ENCODE measurements at places on chromosomes 16 and 17. TPM values are rescaled to one million over a fixed set of nuclear protein-coding genes. Genes with fewer than 3 reads are reported as not detected.
A peak's percentile ranks its signal among the peaks of the same experiment; 100 is the strongest.

COX6A2 gene
- total RNA-seq: 764 TPM

TRPV2 gene
- 19.6 TPM for total RNA-seq

MILR1 gene
- 6.6 TPM for total RNA-seq

CHRNE gene
- total RNA-seq: 71.1 TPM

CD300LB gene
- total RNA-seq: not detected

GRCh38 chr17:72600934-72601333 lies 480.1 kb downstream of the SOX9 start:
- no peak for DNase-seq

GRCh38 chr16:12057266-12057665 lies 80.7 kb downstream of the SNX29 start:
- no peak for DNase-seq

DNA sequence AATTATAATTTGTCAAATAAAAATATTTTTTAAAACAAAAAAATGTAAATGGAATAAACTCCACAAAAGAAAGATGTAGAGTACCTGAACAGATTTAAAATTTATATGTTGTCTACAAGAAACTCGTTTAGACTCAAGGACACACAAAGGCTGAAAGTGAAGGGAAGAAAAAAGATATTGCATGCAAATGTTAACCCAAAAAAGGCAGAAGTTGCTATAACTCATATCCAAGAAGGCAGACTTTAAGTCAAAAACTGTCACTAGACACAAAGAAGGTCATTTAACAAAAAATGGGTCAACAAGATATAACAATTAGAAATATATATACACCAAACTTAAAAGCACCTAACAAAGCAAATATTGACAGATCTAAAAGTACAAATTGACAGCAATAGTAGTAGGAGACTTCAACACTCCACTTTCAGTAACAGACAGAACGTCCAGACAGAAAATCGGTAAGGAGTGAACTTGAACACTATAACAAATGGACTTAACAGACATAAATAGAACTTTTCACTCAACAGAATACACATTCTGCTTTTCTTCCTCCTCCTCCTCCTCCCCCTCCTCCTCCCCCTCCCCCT lies 40.8 kb upstream of the MYLK3 start:
- no peak for DNase-seq

DNA sequence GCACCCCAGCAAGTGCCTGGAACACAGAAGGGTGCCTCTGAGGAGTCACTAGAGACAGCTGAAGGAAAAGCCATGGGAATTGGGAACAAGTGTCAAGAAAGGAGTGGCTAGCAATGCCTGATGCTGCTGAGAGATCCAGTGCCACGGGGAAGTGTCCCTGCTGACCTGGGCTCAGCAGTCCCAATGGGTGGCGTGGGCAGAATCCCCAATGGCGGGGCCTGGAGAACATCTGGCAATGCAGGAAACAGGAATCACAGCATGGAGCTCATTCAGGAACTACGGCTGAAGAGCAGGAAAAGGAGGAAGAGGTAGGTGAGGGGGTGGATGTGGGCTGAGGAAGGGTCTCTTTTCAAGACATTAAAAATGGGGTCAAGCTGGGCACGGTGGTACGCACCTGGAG lies 30.1 kb downstream of the UBE2O start:
- no peak for DNase-seq

GRCh38 chr17:42409523-42410318 lies 13.3 kb downstream of the CAVIN1 start:
- DNase-seq: peak; percentile 86

GRCh38 chr17:71273441-71273840 lies 847.4 kb upstream of the SOX9 start:
- DNase-seq: no peak

- DNase-seq: no peak
These were observed 161.1 kb upstream of the CACNG5 start for GRCh38 chr17:66673668-66674276.

GRCh38 chr16:62018301-62019060 lies 17.8 kb downstream of the CDH8 start:
- no peak for DNase-seq

DNA sequence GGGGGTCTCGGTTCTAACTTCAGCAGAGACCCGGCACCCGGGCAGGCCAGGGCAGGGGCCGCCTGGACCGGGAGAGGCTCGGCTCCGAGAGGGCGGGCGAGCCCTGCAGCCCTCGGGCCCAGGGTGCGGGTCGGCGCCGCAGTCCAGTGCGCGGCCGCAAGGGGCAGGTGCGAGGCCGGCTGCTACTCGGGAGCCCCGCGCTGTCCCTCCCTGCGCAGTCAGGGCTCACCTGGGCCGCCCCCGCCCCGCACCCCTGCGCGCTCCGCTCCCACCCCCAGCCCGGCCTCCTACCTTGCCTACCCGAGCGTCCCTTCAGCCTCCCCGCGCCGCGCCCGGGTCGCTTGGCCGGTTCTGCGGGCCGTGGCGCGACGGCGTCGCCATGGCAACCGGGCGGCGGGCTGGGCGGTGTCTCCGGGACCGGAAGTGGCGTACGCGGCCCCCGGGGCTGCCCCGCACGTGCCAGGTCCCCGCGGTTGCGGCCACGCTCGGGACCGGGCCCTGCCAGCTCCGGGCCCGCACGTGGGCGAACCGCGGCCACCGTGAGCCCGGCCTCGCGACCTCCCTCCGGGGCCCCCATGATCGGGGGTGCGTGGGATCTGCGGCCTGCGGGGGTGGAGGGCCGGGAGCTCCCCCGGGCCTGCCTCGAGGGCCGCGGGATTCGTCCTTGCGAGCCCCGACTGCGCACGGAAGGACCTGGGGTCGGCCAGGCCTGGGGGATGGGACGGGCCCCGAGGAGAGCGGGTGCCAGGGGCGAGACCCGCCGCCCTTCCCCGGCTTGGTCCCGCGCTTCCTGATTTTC lies at the start of gene CYB561:
TSS of gene CYB561 (minus strand) at position 353 of the 799 bp plus-strand sequence. CDS start 8,759 bp downstream, outside the sequence.
- peak; percentile 93 for DNase-seq

- no peak for DNase-seq
These were observed 119.7 kb downstream of the RPTOR start for GRCh38 chr17:80664217-80664790.

GRCh38 chr17:75910699-75911098 lies 6.0 kb upstream of the MRPL38 start:
- no peak for DNase-seq

DNA sequence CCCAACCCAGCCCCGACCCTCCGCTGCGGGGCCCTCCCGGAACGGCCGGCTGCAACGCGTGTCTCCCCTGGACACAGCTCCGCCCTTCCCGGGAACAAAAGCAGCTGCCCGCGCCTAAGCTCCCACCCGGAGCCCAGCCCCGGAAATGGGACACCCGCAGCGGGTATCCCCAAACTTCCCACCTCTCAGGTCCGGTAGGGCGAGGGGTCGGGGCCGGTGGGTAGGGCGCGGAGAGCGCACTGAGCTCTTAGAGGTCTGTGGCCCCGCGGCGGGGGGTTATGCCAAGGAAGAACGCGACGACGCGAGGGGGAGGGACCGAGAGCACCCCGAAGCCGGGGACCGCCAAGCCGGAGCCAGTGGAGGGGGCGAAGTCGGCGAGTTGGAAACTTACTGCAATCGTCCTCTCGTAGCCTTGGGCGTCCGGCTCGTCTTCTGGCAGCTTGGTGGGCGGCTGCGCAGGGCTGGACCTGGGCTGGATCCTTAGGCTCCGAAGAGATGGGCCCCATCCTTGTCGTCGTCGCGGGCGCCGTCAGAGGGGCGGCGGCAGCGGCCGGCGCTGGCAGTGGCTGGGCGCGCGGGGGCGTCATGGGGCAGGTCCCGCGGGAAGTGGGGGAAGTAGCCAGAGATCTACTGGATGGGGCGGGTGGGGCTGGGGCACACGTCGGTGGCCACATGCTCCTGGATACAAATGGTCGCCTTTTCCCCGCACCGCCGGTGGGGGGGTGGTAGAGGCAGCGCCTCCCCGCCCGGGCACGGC lies 6.9 kb downstream of the USP6 start:
- peak; percentile 74 for DNase-seq

DNA sequence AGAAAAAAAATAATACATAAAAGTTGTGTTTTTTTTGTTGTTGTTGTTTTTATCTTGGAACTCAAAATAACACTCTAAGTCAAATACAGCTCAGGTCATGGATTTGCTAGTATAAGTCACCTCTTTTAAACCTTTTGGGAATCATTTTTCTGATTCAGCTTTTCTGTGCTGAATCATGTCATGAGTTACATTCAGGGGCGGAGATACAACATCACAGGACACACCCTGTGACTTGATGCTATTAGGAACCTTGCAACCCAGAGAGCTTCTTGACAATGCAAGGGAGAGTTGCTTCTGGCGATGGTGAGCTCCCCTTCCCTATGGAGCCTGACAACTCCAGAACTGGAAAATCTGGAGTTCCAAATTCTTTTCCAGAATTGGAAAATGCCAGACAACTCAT lies 358.3 kb upstream of the C16orf82 start:
- no peak for DNase-seq

GRCh38 chr17:78075545-78075944 lies 53.0 kb downstream of the TMC6 start:
- DNase-seq: no peak

DNA sequence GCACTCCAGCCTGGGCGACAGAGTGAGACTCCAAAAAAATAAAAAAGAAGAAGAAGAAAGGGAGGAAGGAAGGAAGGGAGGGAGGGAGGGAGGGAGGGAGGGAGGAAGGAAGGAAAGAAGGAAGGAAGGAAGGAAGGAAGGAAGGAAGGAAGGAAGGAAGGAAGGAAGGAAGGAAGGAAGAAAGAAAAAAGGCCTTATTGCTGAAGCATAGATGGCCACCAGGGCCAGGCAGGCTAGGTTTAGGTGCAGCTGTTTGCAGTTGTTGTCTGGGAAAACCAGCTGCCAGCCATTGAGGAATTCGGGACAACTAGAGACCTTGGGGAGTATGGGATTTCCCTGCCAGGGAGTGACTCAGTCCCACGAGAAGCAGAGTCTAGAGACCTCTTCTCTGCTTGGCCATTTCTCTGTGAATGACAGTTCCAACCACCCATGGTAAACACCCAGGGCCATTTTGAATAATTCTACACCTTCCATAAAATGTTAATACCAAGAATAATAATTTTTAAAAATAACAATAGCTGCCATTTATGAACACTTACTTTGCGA lies 31.0 kb downstream of the SCNN1B start:
- DNase-seq: no peak

GRCh38 chr16:28324235-28324886 lies 32.0 kb downstream of the SBK1 start:
- DNase-seq: no peak

DNA sequence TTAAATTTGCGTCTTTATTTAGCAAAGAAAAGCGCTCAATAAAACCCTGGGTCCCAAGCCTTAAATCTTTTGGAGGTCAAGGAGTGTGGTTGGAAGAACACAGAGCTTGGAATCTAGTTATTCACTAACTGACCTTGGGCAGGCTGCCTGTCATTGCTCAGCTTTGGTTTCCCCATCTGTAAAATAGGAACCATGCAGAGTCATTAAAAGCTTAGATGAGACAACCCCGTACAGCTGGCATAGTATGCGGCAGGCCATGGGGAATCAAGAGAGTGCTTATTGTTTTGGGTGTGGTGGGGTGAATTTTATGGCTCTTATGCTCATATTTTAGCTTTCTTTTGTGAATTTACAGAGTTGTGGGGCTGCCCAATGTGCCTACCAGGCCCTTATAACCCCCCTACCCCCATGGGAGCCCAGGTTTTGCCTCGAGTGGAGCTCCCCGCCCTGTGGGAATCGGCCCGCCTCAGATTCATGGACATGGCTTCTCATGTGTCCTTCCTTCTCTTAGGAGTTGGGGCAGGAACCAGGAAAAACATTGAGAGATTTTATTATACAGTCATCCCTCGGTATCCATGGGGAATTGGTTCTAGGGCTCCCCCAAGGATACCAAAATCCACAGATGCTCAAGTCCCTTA lies 113.5 kb downstream of the CLEC16A start:
- no peak for DNase-seq

DNA sequence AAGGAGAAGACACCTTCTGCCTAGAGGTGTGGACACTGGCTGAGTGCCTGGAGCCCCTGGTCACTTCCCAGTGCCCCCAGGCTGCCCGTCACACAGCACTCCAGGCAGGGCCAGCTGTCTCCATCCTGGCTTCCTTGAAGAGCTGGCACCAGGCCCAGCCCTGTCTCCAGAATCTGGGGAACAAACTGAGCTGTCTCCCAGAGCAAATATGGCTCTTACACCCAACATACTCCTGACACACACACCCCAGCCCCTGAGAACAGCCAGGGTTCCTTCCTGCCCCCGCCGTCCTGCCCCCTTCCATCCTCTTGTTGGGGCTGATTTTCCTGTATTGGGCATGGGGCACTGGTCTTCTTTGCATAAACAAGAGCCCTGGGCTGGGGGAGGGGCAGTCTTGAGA lies 9.1 kb downstream of the NHERF1 start:
- peak; percentile 64 for DNase-seq

DNA sequence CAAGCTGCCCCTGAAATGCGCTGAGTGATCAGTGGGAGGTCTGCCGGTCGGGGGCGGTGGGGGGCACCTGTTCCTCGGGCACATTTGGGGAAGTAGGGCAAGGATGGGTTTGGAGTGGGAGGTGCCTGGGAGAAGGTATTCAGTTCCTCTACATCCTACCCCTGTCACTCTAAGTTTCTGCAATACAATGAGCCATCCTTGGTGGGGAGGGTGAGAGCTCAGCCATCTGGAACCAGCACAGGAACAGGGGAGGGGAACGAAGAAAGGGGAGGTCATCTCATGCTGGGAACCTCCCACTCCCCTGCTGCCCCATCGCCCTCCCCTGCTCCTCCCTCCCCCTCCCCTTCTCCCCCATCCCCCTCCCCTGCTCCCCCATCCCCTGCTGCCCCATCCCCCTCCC lies 4.2 kb downstream of the DPH1 start:
- no peak for DNase-seq

GRCh38 chr16:83653785-83654184 lies 154.0 kb upstream of the HSBP1 start:
- no peak for DNase-seq

DNA sequence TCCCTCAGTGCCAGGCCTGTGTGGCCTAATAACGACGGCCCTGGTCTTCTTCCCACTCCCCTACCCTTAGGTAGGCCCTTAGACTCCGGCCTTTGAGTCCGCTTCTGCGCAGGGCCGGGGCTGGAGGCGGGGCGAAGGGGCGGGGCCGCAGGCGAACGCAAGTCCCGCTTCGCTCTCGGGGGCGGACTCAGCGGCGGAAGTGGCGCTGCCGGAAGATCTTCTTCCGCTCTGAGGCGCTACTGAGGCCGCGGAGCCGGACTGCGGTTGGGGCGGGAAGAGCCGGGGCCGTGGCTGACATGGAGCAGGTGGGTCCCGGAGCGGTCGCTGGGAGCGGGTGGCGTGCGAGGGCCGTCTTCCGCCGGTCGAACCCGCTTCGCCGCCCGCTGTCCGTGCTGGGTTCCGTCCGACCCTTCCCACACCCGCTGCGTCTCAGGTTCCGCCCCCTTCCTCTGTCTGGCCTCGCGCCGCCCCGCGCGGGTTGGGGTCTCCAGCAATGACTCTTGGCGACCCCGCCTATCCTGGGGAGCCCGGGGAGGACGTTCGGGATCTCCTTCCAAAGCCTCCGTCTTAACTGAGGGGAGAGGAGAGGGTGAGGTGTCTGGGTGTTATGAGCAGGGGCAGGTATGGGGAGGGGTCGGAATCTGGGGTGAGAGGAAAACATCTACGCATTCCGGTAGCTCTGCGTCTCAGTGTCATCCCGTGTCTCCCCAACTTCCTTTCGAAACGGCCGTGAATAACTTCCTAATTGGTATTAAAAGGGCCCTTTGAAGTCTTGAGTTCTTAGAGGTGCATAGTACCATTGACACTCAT lies at the start of gene STARD3:
TSS of gene STARD3 (plus strand) at position 218 of the 810 bp plus-strand sequence. CDS start 16,388 bp downstream, outside the sequence.
- peak; percentile 94 for DNase-seq
